HCT116 (cell line): ENCODE measurements at places on chromosomes 6 and 20. TPM values are rescaled to one million over a fixed set of nuclear protein-coding genes. Genes with fewer than 3 reads are reported as not detected.

The SIRPG gene
- not detected for total RNA-seq

The HLA-DRB1 gene
- total RNA-seq, result 2.7 TPM

The DEFB132 gene
- total RNA-seq, result not detected

The AIF1 gene
- not detected for total RNA-seq

DNA sequence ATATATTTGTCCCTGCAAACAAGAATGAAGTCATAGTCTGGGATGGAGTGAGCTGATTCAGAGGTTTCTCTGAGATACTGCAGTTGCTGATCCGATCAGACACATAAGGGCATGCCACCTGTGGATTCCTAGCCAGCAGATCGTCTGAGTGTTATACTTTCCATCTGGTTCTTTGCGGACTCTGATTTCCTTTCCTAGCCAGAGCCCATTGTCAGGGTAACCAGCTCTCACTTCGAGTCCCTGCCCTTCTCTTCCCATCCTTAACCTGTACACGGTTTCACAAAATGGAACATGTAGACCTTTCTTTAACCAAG lies 100.9 kb downstream of the TMEM200A start:
- no peaks in the 10 kb centered on the region for H3K4me1 ChIP-seq
- no peaks in the 10 kb centered on the region for H3K27me3 ChIP-seq
- no peak for DNase-seq
- H3K27ac ChIP-seq, result no peak overlapping the region
- H3K4me3 ChIP-seq, result no peak overlapping the region

DNA sequence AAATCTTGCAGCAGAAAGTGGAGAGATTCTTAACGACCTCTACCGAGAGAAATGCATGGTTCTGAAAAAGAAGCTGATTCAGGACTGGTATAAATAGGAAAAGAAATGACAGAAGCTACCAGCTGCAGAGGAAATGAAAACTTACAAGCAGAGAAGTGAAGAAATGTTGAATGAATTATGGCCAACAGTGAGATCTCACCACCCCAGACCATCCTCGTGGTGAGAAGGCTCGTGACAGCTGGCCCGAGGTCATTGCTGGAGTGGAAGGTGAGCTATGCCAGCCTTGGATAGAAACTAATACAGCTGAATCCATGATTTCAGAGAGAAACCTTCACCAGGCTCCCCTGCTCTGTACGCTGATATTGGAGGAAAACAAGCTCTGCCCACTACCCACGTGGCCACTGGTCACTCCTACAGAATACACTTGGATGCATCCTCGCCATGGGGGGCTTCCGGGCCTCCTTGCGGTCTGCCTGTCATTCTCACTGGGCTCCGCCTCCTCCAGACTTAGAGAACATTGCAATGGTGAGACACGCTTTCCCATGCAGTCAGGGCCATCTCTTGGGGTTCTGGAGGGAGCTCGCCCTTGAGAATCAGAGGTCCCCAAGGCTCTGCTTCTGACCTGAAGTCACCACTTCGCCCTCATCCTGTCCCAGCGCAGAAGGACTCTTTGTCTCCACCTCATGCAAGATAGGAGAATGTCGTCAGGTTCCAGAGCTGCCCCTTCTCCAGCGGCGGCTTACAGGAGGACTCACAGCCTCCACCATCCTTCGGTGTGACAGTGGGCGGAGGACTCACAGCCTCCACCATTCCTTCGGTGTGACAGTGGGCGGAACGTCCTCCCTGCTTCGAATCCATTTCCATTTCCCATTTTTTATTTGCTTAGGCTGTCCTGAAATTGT lies 10.6 kb upstream of the TUBB2B start:
- no peak overlapping the region for H3K27ac ChIP-seq
- no peaks in the 10 kb centered on the region for H3K27me3 ChIP-seq
- H3K36me3 ChIP-seq, result no peaks in the 10 kb centered on the region
- H3K4me3 ChIP-seq, result no peak overlapping the region
- H3K4me1 ChIP-seq, result no peaks in the 10 kb centered on the region

DNA sequence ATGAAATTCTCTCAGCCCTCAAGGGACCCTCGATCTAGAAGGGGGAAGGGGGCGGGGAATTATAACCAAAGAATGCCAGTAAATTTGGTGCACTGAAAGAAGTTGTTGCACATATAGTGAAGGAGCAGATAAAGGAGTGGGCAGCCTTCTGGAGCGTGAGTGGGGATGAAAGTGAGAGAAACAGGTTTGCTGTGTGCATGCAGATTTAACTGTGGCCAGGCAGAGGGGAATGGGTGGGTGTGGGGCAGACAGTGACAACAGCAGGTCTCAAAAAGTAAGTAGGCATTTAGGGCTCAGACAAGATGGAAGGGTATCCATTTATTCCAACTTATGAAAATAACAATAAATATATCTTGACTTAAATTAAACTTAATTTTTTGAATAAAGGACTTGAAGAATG lies 149.1 kb downstream of the KCNQ5 start:
- no peaks in the 10 kb centered on the region for H3K36me3 ChIP-seq
- no peak for DNase-seq
- no peaks in the 10 kb centered on the region for H3K4me1 ChIP-seq

GRCh38 chr6:159056899-159057298 lies 12.1 kb upstream of the TAGAP start:
- H3K27ac ChIP-seq, result no peak overlapping the region
- no peak for DNase-seq
- H3K4me3 ChIP-seq, result no peak overlapping the region
- no peaks in the 10 kb centered on the region for H3K36me3 ChIP-seq

GRCh38 chr6:74851596-74851995 lies 354.3 kb downstream of the COL12A1 start:
- H3K36me3 ChIP-seq, result no peaks in the 10 kb centered on the region
- no peak overlapping the region for H3K4me3 ChIP-seq
- H3K27ac ChIP-seq, result no peak overlapping the region
- no peak for DNase-seq
- no peaks in the 10 kb centered on the region for H3K27me3 ChIP-seq
- no peaks in the 10 kb centered on the region for H3K4me1 ChIP-seq

DNA sequence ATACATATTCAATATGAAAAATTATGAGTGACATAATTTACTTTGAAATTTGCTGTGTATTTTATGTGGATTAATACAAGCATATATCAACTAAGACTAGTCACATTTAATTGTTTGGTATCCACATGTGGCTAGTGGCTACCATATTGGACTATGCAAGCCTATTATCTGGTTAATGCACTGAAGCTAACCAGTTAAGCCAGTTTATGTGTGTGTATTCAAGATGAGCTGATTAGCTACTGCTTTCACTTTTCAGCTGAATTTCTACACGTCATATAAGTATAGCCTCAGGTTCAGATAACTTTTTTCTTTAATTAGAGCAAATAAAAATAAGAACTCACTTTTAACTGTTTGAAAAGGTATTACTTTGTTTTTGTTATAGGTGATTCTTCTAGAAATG lies 903.7 kb downstream of the TFAP2A start:
- H3K27me3 ChIP-seq, result no peaks in the 10 kb centered on the region
- no peaks in the 10 kb centered on the region for H3K36me3 ChIP-seq
- H3K4me3 ChIP-seq, result no peak overlapping the region

DNA sequence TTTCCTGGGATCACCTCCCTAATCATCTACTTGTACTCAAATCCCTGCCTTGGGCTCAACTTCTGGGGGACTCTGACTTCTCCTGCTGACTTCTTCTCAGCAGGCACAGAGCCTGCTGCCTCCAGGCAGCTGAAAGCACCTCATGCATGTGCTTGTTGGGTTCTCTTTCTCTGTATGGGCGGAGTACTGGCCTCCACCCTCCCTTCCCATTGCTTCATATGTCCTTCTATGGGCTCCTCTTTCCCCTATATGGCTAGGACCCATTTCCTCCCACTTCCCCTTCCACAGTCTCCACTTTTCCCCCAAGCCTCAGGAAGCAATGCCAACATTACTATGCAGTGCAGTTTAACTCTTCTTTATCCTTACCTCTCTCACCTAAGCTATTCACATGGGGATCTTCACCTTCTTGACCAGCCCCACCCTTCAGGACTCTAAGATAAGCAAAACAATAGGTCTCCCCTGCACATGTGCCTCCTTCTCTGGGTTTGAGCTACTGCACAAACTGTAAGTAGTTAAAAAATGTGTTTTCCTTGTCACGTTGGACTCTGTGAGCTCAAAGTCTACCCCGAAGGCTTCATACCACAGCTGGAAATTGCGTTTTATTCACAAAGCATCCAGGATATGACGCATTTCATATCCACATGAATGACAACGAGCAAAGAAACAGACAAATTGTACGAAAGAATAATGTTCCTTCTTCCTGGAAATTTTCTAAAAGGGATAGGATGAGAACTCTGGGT lies 93.7 kb downstream of the CDS2 start:
- no peaks in the 10 kb centered on the region for H3K4me1 ChIP-seq
- H3K36me3 ChIP-seq, result no peaks in the 10 kb centered on the region
- H3K4me3 ChIP-seq, result no peak overlapping the region
- H3K27me3 ChIP-seq, result no peaks in the 10 kb centered on the region
- no peak for DNase-seq

DNA sequence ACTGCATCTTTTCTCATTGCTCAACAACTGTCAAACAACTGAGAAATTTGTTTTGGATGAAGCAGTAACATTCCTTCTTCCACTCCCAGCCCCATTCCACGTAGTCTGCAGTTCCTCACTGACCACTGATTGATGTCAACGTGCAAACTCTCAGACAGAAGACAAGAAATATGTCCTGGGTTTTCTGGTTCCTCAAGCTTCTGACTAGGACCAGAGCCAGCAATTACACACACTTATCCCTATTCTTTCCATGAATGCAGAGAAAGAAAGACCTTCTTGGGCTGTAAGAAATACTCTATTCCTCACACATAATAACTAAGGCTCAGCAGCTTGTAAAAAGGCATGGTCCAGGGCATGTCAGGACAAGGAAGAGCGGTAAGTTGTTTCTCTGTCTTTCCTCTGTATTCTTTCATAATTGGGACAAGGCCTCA lies 790.1 kb upstream of the SLC35B3 start:
- no peak overlapping the region for H3K4me3 ChIP-seq
- no peak overlapping the region for H3K27ac ChIP-seq
- DNase-seq, result no peak
- no peaks in the 10 kb centered on the region for H3K4me1 ChIP-seq
- H3K27me3 ChIP-seq, result no peaks in the 10 kb centered on the region

- H3K36me3 ChIP-seq, result no peaks in the 10 kb centered on the region
- DNase-seq, result no peak
- H3K27ac ChIP-seq, result no peak overlapping the region
- H3K4me3 ChIP-seq, result no peak overlapping the region
Observed at GRCh38 chr20:37335642-37336368, 10.1 kb upstream of the SRC start.

GRCh38 chr6:88380618-88381288 lies 214.6 kb upstream of the CNR1 start:
- no peak overlapping the region for H3K4me3 ChIP-seq
- no peaks in the 10 kb centered on the region for H3K36me3 ChIP-seq
- H3K4me1 ChIP-seq, result no peaks in the 10 kb centered on the region
- no peak for DNase-seq
- peaks cover 73% of the 10 kb centered on the region for H3K27me3 ChIP-seq
- H3K27ac ChIP-seq, result no peak overlapping the region

- no peaks in the 10 kb centered on the region for H3K36me3 ChIP-seq
- no peak overlapping the region for H3K4me3 ChIP-seq
- no peak overlapping the region for H3K27ac ChIP-seq
- H3K4me1 ChIP-seq, result no peaks in the 10 kb centered on the region
Observed at GRCh38 chr6:95685822-95686221, 108.5 kb downstream of the MANEA start.

DNA sequence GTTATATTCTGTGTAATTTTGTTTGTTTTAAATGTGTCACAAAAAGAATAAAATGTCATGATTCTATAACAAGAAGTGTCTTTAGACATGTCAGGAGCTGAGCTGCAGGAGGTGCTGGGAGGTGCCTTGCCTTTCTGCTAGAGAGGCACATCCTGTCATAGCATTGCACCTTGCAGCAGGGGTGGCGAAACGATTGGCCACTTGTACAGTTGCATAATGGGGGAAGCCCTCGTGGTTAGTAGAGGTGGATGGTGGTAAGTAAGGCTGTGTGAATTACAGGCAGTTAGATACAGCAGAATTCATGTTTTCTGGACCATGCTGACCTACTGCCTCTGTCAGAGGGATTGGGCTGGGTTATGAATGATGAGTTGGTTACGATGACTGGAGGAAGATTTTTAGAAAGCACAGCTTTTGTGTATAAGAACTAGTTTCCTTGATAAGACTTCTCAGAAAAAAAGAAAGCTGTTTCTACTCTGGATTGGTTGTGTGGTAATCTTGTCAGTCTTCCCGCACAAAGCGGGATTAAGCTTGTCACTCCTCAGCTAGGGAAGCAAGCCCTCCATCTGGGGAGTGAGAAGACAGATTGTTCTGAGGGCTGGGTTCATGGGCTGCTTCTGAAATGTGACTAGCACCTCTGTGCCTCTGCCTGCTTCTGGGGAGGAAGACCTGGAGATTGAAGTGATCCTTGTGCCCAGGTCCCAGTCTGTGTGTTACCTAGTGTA lies 74.9 kb downstream of the FOXO3 start:
- no peaks in the 10 kb centered on the region for H3K36me3 ChIP-seq
- H3K4me1 ChIP-seq, result no peaks in the 10 kb centered on the region
- H3K4me3 ChIP-seq, result no peak overlapping the region
- H3K27ac ChIP-seq, result no peak overlapping the region
